ENCODE measurements at places on chromosomes 4 and X.

GRCh38 chr4:148143174-148143573 is 299.0 kb downstream of the NR3C2 start:
- DNase-seq, result no peak

DNA sequence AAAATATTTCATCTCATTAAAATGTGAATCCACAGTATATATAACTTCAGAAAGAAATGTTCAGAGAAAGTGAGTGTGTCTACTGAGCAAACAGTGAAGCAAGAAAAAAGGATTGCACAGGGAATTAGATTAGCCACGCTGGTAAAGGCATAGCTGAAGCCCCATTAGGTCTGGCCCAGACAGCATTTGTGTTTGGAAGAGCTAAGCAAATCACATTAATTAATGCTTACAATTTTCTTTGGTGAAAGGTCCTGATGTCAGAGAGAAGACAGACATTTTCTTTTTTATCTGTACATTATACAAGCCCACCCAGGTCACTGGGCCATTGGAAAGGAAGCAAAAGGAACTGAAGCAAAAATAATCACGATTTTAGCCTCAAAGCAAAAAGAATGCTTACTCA is 354.6 kb downstream of the GRID2 start:
- DNase-seq, result no peak

GRCh38 chr4:171517883-171518282 is 295.3 kb upstream of the GALNTL6 start:
- DNase-seq, result no peak

- DNase-seq, result no peak
Measured at GRCh38 chrX:101749436-101749835, 89.8 kb upstream of the ARMCX2 start.

- DNase-seq, result no peak
Measured at GRCh38 chr4:79381161-79381560, 26.9 kb downstream of the GK2 start.

- DNase-seq, result no peak
Measured at GRCh38 chr4:90328558-90328957, 201.4 kb downstream of the CCSER1 start.

DNA sequence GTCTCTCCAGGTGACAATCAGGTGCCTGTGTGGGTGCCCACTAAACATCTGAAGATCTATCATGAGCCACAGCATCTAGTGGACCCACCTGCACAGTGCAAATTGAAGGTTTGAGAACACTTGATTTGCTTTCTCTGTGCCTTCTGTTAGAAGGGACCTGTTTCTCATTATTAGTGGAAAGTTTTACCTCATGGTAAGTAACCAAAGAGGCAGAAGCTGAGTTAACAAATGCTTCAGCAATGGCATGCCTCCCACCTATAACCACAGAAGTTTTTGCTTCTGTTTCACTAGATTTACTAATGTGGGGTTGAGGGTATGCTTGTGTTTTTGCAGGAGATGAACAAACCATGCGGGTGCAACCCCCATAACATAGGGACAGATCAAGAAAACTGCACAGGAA is 297.4 kb upstream of the DKK2 start:
- no peak for DNase-seq

DNA sequence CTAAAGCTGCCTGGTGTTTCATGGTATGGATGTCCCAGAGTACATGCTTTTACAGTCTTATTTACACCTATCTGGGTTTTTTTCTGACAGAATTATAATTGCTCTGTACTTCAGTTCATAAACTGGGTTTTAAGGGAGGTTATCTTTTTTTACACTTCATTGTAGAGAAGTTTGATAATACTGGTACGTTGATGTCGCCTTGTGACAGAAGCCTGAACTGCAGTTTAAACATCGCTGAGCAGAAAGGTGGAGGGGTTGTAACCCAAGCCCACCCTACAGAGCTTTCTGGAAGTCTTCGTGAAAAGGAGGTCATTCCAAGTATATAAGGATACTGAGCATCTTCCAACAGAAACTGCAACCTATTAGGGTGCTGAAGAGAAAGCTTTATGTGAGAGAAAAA is 46.4 kb downstream of the BEX1 start:
- DNase-seq, result no peak

DNA sequence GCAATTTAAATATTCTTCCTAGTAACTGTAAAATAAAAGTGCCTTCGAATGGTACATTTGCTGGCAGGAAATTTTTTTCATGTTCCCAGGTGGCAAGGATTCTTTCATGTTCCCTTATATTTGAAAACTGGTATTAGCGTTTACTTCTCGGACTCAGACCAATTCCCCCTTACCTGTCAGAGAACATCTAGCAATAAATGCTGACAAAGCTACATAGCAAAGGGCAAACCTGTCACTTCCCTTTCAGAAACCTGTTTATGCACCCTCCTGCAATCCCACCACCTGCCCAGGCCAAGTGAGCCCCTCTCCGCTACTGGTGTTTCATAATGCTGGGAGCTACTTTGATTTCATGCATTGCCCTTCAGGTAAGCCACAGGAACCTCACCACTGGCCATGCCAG is 98.2 kb downstream of the HPRT1 start:
- no peak for DNase-seq

DNA sequence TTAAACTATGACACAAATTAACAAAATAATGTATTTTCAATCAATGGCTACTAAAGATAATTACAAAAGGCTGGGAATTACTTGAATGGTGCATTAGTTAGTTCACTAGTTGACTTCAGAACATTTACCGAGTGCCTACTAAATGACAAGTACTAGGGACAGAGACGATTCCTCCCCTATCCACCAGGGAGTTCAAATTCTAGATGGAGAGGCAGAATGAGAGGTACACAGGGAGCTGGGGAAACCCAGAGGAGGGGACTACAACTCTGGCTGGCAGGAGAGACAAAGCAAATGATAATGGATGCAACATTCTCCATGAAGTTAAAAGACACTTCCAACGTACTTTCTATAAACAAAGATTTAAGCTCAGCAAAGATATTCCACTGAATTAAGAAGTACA is 43.1 kb upstream of the MCF2 start:
- no peak for DNase-seq

DNA sequence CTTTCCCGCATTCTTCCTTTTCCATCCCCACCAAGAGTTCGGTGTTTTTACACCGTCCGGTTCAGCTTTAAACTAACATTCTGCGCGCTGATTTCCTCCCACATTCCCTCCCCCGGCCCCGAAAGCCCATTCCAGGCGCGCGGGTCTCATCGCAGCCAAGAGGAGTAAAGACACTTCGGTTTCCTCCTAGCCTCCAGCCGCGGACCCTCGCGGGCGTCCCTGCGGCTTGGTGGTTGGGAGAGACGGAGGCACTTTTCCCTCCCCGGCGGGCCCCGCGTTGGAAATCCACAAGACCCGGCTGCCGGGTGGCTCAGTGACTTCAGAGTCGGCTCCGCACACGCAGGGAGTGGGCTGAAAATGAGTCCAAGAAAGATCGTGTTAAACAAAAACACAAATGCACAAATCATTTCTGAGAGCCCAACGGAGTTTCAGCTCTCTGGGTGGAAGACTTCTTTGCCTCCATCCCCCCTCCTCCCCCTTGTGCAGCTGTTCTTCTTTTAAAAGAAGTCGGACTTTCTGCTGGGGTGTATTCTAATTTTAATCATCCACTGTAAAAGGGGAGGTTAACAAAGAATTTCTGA is 2.0 kb upstream of the ARX start:
- no peak for DNase-seq

- no peak for DNase-seq
Measured at GRCh38 chrX:13088156-13088487, 43.7 kb upstream of the FAM9C start.

DNA sequence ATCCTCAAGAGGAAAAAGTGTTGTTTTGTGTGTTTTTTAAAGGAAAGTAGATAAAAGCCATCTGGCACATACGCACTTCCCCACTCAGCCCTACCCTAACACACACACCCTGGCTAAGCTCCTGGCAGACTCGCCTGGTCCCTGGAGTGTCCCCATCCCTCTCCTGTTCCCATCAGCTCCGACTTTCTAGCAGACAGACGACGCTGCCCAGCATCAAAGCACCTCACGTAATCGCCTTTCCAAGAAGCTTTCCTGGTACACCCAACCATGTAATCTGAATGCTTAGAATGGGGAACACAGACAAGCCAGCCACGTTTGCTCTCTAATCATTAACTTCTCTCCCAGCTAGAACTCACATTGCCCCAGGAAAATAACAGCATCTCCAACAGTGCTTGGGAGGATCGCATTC is 116.2 kb downstream of the AFAP1 start:
- DNase-seq, result no peak

- no peak for DNase-seq
Measured at GRCh38 chr4:139207873-139208403, 30.9 kb upstream of the ELF2 start.

- DNase-seq, result no peak
Measured at GRCh38 chr4:170675568-170676262, 586.0 kb upstream of the AADAT start.

DNA sequence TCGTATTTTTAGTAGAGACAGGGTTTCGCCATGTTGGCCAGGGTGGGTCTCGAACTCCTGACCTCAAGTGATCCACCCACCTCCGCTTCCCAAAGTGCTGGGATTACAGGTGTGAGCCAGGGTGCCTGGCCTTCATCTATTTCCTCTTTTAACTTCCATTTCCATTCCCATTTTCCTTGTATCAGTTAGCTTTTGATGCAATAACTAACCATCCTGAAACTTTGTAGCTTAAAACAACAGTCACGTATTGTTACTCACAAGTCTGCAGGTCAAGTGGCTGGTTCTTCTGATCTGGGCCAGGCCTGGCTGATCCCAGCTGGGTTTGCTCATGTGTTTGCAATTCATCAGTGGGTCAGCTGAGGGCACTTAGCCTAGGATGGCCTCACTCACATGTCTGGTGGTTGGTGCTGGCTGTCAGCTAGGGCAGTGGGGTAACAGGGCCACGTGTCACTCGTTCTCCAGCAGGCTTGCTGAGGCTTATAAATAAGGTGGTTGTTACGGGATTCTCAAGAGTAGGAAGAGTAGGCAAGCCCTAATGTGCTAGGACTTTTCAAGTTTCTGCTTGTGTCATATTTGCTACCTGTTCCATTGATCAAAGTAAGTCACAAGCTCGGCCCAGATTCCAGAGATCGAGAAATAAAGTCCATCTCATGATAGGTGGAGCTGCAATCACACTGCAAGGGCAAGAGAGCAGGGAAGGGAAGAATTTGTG is 88.2 kb downstream of the SOWAHB start:
- DNase-seq, result no peak

DNA sequence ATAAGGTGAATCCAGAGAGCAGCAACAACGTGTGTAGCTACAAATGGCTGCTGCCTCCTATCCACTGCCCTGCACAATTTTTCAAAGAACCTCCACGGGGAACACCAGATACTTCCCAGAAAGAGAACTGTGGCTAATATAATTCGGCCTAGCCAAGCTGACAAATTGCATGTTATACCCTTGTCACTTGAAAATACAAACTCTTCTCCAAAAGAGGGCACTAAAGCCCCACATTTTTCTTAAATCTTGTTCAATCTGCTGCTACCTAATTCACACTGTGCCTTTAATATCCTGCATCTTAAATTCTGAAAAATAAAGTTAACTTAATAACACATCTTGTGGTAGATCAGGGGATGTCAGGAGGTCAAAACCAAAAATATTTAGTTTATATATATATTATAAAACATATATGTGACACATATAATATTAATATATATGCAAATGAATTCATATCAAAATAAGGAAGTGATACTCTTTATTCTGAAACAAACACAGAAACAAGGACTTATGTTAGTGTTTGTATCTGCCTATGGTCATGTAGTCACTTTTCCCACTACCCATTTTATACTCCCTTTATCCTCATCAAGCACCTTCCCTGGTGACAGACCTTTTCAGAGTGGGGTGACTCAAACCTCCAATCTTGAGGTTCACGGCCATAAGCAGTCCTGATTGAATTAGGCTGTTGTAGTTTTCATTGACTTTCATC is 24.1 kb downstream of the CT45A1 start:
- no peak for DNase-seq

GRCh38 chr4:170652571-170652970 is 562.8 kb upstream of the AADAT start:
- no peak for DNase-seq

GRCh38 chrX:25015486-25016360 is at the start of gene ARX:
TSS of gene ARX (minus strand) at chrX:25015965. CDS start at chrX:25015737, 228 bp downstream.
- DNase-seq, result no peak

GRCh38 chr4:85491527-85491926 is 16.6 kb downstream of the ARHGAP24 start:
- peak; percentile 47 for DNase-seq

DNA sequence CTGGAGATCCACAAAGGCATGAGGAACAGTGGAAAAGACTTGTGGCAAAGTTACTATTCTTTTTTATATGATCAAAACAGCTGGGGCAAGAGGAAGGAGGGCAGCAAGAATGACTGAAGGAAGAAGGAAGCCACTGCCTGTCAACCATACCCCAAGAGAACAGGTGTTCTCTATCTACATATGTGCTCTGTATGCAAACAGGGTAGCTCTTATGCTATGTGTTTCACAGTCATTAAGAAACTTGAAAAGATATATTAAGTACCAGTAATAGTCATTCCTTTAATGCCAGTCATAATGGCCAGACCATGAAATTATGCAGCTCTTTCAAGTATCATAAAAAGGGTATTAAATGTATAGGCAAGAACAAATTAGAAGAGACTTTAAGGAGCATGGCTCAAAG is 363.9 kb downstream of the KLHL13 start:
- no peak for DNase-seq
